Calu3 (cell line): ENCODE measurements at places on chromosomes 4 and X. TPM values are rescaled to one million over a fixed set of nuclear protein-coding genes. Genes with fewer than 3 reads are reported as not detected.

The PDE6B gene
- total RNA-seq: not detected in 2 replicates

The SSX3 gene
- total RNA-seq: not detected in 2 replicates

The POU3F4 gene
- not detected in 2 replicates for total RNA-seq

The NEIL3 gene
- 8.7 and 10.6 TPM in 2 replicates for total RNA-seq

The SLC10A4 gene
- total RNA-seq: 0.59 and 0.61 TPM in 2 replicates

The FGF13 gene
- total RNA-seq: not detected in 2 replicates

The CLGN gene
- 2.1 and 2.9 TPM in 2 replicates for total RNA-seq

The ADGRG2 gene
- total RNA-seq: 0.09 and 0.47 TPM in 2 replicates

The PFKFB1 gene
- total RNA-seq: 0.31 TPM in 1 of 2 replicates, not detected in the other

DNA sequence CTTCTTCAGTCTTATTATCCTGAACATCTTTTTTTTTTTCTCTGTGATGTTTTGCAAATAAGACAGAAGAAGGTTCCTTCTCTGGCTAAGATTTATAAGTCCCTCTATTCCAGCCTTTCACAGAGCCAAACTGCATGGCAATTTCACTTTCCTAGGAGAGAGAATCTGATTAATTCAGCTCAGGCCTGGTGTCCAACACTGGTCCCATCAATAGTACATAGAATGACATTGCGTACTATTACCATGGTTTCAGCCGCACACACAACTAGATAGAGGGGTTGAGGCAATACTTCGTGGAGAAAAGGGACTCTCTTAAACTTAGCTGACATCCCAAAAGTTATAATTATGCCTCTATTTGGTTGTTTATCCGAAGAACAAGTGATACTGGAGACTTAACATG is 18.5 kb downstream of the DCAF8L2 start:
- no peaks in the 10 kb centered on the region for H3K4me1 ChIP-seq
- no peaks in the 10 kb centered on the region for H3K36me3 ChIP-seq
- no peak overlapping the region for H3K4me3 ChIP-seq
- no peak for DNase-seq
- H3K27ac ChIP-seq: no peak overlapping the region

- H3K4me1 ChIP-seq: no peaks in the 10 kb centered on the region
- H3K36me3 ChIP-seq: no peaks in the 10 kb centered on the region
- no peaks in the 10 kb centered on the region for H3K27me3 ChIP-seq
Measured at GRCh38 chr4:67886281-67886680, 2.5 kb upstream of the TMPRSS11D start.

GRCh38 chrX:121128925-121129877 is 81.8 kb downstream of the GLUD2 start:
- DNase-seq: no peak
- no peaks in the 10 kb centered on the region for H3K27me3 ChIP-seq
- no peak overlapping the region for H3K4me3 ChIP-seq
- H3K27ac ChIP-seq: no peak overlapping the region
- H3K4me1 ChIP-seq: no peaks in the 10 kb centered on the region

DNA sequence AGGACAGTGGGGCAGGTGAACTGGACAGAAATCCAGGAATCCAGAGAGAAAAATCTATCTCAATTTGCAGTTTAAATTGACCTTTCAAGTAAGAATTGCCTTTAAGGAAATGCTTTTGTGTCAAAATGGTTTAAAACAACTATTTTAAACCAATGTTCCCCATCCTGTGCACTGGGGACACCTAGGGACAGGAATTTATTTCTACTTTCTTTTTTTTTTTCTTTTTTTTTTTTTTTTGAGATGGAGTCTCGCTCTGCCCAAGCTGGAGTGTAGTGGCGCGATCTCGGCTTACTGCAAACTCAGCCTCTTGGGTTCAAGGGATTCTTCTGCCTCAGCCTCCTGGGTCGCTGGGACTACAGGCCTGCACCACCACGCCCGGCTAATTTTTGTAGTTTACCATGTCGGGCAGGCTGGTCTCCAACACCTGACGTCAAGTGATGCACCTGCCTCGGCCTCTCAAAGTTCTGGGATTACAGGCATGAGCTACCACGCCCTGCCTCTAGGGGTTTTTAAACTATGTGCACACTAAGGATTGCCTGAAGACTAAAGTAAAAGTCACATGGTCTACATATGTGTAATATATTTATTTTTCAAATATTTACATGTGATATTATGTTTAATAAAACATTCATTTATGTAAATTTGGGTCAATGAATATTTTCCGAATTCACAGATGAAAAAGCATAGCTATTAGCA is 1213.4 kb downstream of the STIM2 start:
- no peak overlapping the region for H3K4me3 ChIP-seq
- no peaks in the 10 kb centered on the region for H3K27me3 ChIP-seq
- no peaks in the 10 kb centered on the region for H3K4me1 ChIP-seq
- no peak for DNase-seq
- no peak overlapping the region for H3K27ac ChIP-seq

DNA sequence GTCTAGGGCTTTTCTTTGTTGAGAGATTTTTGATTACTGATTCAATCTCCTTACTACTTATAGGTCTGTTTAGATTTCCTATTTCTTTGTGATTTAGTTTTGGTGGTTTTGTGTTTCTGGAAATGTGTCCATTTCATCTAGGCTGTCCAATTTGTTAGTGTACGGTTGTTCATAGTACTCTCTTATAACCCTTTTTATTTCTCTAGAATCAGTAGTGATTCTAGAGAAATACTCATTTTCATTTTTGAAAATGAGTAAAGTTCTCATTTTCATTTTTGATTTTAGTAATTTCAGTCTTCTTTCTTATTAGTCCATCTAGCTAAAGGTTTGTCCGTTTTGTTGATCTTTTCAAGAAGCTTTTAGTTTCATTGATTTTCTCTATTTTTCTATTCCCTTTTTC is 7.5 kb downstream of the IL13RA1 start:
- H3K27me3 ChIP-seq: no peaks in the 10 kb centered on the region
- H3K4me1 ChIP-seq: peaks cover 12% of the 10 kb centered on the region
- H3K27ac ChIP-seq: no peak overlapping the region
- DNase-seq: no peak
- no peak overlapping the region for H3K4me3 ChIP-seq

GRCh38 chr4:5921101-5921980 is 28.5 kb upstream of the CRMP1 start:
- no peaks in the 10 kb centered on the region for H3K36me3 ChIP-seq
- no peak overlapping the region for H3K27ac ChIP-seq
- no peaks in the 10 kb centered on the region for H3K4me1 ChIP-seq
- H3K27me3 ChIP-seq: peaks cover 13% of the 10 kb centered on the region

DNA sequence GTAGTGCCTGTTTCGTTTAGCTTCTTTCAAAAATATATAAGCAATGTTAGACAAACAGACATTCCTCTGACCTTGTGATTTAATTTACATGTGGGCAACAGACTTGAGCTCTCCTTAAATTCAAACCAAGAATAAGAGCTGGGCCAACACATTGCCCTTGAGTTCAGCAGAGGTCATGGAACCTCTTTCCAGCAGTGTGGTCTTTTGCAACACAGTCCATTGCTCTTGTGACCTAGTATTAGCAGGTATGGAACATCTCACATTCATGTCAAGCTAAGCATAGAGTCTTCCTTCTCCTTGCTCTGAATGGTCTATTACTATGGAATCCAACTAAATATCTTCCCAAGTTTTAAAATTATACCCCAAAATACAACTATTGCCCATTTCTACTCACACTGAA is 33.7 kb upstream of the MND1 start:
- DNase-seq: no peak
- peaks cover 8% of the 10 kb centered on the region for H3K36me3 ChIP-seq
- H3K27ac ChIP-seq: no peak overlapping the region
- no peaks in the 10 kb centered on the region for H3K27me3 ChIP-seq
- no peak overlapping the region for H3K4me3 ChIP-seq

DNA sequence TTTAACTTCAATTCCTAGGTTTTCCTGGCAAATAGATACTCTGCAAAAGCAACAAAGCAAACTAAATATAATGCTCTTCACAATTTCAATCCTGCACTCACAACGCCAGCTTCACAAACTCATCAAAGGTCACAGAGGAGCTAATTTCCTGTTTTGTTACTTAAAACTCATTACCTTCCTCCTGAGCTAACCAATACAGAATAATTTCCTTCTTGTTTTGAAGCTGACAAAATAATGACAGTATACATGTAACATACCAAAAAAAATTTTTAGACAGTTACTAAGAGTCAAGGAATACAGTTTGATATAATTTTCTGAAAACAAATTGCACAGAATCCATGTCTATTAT is 17.9 kb downstream of the CNOT6L start:
- H3K4me1 ChIP-seq: peaks cover 8% of the 10 kb centered on the region
- no peak overlapping the region for H3K27ac ChIP-seq
- no peak overlapping the region for H3K4me3 ChIP-seq

DNA sequence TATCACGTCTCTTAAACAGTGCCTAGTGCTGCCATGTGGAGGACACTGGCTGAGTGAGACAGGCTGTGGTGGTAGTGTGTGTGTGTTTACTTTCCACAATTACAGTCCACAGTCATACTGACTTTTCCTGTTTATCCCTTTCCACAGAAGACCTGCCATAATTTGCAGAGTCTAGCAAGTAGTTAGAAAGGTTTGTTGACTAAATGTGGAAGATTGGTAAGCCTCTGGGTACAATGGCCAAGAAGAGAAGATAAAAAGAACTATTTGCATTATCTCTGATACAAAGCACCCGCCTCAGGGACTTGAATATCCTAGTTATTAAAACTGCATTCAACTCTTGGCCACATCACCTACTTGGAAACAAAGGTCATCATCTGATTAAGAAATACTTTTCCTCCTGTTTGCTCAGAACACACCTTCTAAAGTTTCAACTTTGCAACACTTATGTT is 89.1 kb downstream of the FAM13A start:
- peak; percentile 8 for DNase-seq
- no peak overlapping the region for H3K4me3 ChIP-seq
- no peaks in the 10 kb centered on the region for H3K27me3 ChIP-seq
- peak overlapping the region; percentile 64 for H3K27ac ChIP-seq
- H3K4me1 ChIP-seq: peaks cover 28% of the 10 kb centered on the region

DNA sequence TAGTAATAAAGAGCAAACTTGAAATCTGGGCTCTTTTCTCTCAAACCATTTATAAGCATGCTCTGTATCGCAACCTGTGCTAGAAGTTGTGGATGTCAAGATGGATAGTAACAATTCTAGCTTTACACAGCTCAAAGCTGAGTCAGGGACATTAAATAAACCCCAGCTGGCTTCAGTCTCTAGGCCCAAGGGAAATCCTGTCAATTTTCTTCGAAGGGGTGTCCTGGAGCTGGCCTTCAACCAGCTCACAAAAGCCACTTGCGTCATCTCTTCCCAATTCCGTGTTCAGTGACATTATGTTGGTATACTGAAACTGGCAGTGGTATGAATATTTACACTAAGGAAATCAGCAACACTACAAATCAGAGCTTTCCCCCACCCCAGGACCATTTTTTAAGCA is 89.8 kb upstream of the PRKG2 start:
- no peak overlapping the region for H3K4me3 ChIP-seq
- no peaks in the 10 kb centered on the region for H3K27me3 ChIP-seq
- no peaks in the 10 kb centered on the region for H3K4me1 ChIP-seq
- no peak overlapping the region for H3K27ac ChIP-seq
- H3K36me3 ChIP-seq: no peaks in the 10 kb centered on the region

- H3K4me1 ChIP-seq: peaks cover 7% of the 10 kb centered on the region
- DNase-seq: no peak
- no peak overlapping the region for H3K27ac ChIP-seq
- no peak overlapping the region for H3K4me3 ChIP-seq
- no peaks in the 10 kb centered on the region for H3K36me3 ChIP-seq
Measured at GRCh38 chr4:74499986-74500781, 55.2 kb downstream of the AREG start.

- H3K27me3 ChIP-seq: peaks cover 13% of the 10 kb centered on the region
- H3K36me3 ChIP-seq: peaks cover 4% of the 10 kb centered on the region
- H3K27ac ChIP-seq: no peak overlapping the region
- DNase-seq: no peak
Measured at GRCh38 chr4:186486172-186486571, 69.2 kb downstream of the MTNR1A start.

DNA sequence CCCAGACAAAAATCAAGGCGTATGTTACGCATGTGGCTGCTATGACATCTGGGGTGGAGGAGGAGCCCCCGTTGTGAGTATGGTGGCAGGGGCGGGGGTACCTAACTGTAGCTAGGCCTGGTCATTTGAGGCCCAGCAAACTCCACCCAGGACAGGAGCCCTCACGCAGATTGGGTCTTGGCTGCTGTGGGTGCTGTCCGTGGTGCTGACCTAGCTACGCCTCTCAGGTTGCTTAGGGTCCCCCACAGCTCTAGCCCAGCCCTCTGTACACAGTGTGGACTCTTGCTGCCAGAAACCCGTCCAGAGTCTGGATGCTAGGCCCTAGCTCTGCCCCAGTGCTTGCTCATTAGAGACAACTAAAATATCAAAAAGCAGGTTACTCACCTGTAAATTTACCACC is 146.7 kb upstream of the PSAPL1 start:
- no peaks in the 10 kb centered on the region for H3K36me3 ChIP-seq
- H3K4me1 ChIP-seq: no peaks in the 10 kb centered on the region
- no peak overlapping the region for H3K4me3 ChIP-seq
- DNase-seq: no peak
- H3K27me3 ChIP-seq: peaks cover 18% of the 10 kb centered on the region

DNA sequence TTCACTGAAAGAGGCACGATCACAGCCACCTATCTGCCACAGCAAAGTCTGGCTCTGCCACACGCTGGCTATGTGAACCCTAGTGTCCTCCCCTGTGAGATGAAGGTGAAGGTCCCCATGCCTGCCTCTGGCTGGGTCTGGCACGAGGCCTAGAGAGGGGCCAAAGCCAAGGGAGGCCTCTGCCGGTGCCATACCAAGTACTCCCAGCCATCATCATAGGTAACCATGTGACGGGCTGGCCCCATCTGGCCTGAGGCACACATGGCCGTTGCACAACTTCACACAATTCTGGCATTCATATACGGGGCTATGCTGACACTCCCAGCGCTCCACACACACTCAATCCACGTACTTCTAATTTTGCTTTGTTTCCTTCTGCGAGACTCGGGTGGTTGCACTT is 15.3 kb downstream of the NOP14 start:
- H3K27ac ChIP-seq: no peak overlapping the region
- peaks cover 49% of the 10 kb centered on the region for H3K36me3 ChIP-seq
- H3K27me3 ChIP-seq: no peaks in the 10 kb centered on the region
- H3K4me3 ChIP-seq: no peak overlapping the region

DNA sequence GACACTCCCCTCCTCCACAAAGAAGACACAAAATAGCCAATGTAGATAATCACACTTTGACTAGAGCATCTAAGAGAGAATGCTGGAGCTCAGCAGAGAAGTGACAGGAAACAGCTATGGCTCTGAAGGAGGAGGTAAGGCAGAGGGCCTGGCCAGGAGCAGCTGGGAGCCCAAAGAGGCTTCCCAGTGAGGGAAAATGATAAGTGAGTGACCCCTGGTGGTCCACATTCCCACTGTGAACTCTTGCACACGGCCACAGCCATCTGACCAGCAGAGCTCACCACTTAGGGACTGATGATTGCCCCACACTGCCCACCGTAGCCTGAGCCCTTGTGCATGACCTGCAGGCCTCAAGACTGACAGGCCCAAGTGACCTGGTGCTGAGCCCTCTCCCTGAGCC is 162.7 kb upstream of the GALNTL6 start:
- no peaks in the 10 kb centered on the region for H3K27me3 ChIP-seq
- H3K27ac ChIP-seq: no peak overlapping the region
- no peaks in the 10 kb centered on the region for H3K36me3 ChIP-seq
- H3K4me3 ChIP-seq: no peak overlapping the region

- peak overlapping the region; percentile 62 for H3K27ac ChIP-seq
- no peaks in the 10 kb centered on the region for H3K27me3 ChIP-seq
- no peak for DNase-seq
- peaks cover 5% of the 10 kb centered on the region for H3K36me3 ChIP-seq
- H3K4me3 ChIP-seq: no peak overlapping the region
Measured at GRCh38 chr4:103498161-103499070, 221.4 kb downstream of the TACR3 start.
